IgD-negative memory B cell (primary cell): ENCODE measurements at places on chromosomes 3 and 15. TPM values are rescaled to one million over a fixed set of nuclear protein-coding genes. Genes with fewer than 3 reads are reported as not detected.

The LYZL4 gene
- not detected for polyA plus RNA-seq

The GOLGA6L26 gene
- not detected for polyA plus RNA-seq

The SLC22A14 gene
- polyA plus RNA-seq = not detected

The ISLR gene
- polyA plus RNA-seq = not detected
